Activated CD4-positive, alpha-beta T cell treated with anti-CD3 and anti-CD28 coated beads, Interleukin-2, amount 50 U/mL, for 48 hours (primary cell): ENCODE measurements at places on chromosomes 1 and 21.

GRCh38 chr1:3111348-3112021, 42.5 kb downstream of the PRDM16 start:
- DNase-seq, result no peak

GRCh38 chr1:112791723-112792104, 76.6 kb upstream of the PPM1J start:
- no peak for DNase-seq

DNA sequence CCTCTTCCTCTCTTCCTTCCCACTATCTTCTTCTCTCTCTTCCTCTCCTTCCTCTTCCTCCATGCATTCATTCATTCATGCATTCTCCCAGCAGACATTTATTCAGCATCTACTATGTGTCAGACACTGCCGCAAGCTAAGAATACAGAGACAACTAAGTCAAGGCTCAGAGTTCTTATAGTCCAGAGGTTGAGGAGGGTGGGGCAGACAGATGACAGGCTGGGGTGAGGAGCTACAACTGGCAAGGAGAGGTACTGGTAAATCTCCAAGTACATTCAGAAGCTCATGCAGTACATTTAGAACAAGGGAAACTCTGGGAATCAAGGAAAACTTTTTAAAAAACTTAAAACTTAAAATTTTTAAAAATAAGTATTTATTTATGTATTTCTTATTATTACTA, 56.4 kb upstream of the FMOD start:
- no peak for DNase-seq

GRCh38 chr1:236868625-236869467, 73.8 kb downstream of the MTR start:
- DNase-seq, result peak; percentile 39

- DNase-seq, result no peak
Observed at GRCh38 chr1:76136894-76137293, 62.3 kb downstream of the ST6GALNAC3 start.

DNA sequence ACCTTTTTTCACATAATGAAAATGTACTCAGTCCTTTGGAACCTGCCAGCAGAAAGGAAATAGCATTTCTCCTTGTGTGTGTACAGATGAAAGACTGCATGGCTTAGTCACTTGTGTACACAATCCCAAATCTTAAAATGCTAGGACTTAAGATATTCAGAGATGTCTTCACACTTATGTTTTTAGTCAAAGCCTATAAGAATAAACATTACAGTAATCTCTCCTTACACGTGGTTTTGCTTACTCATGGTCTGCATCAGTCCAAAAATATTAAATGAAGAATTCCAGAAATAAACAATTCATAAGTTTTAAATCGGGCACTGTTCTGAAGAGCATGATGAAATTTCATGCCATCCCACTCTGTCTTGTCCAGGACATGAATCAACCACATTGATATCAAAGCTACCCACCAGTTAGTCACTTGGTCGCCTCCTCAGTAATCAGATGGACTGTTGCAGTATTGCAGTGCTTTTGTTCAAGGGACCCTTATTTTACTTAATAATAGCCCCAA, 75.7 kb upstream of the RRP15 start:
- DNase-seq, result no peak

DNA sequence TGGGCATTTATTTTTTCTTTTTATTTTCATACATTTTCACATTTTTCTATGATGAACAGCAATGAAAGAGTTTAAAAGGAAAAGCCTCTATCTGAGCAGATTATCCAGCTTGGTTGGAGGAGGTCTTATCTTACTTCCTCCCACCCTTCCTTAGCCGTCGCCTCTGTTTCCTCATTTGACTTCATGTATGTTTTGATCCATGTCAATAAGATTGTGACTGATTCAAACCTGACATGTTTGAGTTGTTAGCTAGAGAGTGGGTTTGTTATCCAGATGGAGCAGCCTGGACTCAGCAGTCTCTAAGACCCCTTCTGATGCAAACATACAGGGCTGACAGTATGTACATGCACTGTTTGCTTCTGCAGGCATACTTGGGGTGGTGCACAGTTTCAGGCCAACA, 31.2 kb downstream of the MACO1 start:
- DNase-seq, result no peak

DNA sequence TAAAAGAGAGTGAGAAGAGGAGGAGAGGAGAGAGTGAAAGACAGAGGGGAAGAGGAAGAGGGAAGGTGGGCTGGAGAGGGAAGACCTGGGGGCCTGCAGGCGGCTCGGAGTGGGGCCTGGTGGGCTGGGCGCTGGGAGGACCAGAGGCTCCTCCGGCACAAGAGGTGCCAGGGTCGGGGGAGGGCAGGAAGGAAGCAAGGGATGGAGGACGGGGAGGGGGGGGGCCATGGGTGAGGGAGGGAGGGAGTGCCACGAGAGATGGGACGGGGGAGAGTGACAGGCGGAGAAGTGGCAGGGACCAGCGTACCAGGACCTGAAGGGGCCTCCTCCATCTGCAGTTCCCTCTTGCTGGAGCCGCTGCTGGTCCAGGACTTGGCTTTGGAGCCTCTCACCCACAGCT, 87.7 kb downstream of the CASZ1 start:
- no peak for DNase-seq

GRCh38 chr1:169318536-169319244, 48.9 kb downstream of the NME7 start:
- no peak for DNase-seq

DNA sequence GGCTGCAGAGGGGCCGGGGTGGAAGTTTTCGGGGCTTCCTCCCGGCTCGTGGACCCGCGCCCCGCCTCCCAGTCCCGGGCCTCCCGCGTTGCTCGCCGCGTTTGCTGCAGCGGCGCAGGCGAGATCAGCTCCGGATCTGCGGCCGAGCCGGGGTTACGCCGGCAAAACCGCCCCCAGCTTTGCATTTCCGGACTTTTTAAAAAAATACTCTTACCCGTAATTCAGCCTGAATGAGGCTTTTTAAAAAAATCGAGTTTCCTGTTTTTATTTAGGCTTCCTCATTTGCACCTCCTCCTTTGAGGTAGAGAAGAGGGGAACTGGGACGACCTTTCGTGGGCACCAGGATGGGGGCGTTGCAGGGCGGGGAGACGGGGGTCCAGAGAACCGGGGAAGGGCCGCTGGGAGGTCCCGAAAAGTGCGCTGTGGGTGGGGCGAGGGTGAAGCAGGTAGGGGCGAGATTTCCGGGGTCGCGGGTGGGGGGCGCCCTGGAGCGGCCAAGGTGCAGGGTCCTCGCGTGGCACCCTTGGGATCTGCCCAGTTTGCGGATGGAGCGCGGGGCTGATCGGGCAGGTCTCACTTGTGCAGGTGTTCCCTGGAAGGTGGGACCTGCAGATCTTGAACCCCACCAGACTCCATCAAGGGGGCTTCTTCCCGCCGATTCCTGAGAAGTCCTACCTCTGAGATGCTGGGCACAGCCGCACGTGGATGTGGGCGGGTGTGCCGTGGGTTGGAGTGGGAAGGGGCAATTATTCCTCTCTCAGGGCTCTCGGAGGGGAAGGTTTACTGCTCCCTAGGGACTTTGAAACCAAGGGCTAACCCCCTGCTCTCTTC, 1.1 kb downstream of the PIK3CD start:
- peak; percentile 57 for DNase-seq

DNA sequence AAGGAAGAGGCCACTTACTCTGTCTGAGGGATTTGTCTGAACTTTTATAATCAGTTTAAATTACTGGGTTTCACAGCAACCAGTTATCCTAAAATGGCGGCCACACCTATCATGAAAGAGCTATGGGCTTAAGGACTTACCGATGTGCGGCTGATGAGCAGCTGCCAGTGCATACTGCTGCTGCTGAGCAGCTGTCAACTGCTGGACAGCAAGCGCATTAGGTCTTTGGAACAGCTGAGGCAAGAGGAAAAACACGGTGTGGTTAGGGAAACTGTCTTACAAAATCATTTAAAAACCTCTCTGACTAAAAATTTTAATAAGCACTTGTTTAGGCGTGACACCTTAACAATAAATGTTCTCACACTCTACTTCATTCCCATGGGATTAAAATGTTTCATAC, 72.6 kb upstream of the SDC3 start:
- DNase-seq, result no peak

DNA sequence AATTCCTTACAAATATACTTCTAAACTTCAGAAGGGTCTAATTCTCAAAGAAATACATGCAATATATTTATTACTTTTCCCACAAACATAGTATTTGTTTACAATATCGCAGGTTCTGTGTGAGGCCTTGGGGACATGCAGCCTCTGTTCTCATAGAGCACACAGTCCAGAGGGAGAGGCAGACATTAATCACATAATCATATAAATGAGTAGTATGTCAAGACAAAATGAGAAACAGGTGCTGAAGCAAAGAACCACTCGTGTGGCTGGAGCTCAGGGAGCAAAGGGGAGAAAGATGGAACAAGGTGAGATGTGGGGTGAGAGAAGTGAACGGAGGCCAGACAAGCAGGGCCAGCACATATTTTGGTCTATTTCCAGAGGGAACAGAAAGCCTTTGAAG, 26.4 kb upstream of the MAGI3 start:
- no peak for DNase-seq

DNA sequence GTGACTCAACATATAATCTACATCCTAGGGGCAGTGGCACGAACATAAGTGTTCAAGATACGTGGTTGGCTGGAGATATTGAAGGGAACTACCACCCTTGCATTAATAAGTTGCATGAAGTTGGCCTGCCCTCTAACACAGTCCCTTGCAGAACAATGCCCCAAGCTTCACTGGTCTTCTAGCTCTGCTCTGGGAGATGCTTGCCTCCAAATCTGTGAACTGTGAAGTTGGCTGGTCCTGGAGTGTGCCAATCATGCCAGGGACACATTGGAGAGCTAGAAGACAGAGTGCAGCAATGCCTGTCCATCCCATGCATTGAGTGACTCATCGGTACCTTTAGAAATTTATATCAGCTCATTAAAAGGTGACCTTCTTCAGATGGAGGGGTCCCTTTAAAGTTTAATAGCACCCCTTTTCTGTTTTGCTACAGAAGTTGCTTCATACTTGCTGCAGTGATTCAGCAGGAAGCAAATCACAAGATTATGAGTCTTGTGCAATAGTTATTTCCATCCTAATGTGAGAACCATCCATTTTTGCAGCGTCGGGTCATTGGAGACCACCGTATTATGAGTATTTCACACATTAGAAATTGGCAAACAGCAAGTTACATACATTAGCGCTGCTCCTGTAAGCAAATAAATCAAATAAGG, 55.2 kb upstream of the KAZN start:
- DNase-seq, result no peak

- DNase-seq, result no peak
Observed at GRCh38 chr1:213968146-213968825, 19.5 kb upstream of the PROX1 start.

DNA sequence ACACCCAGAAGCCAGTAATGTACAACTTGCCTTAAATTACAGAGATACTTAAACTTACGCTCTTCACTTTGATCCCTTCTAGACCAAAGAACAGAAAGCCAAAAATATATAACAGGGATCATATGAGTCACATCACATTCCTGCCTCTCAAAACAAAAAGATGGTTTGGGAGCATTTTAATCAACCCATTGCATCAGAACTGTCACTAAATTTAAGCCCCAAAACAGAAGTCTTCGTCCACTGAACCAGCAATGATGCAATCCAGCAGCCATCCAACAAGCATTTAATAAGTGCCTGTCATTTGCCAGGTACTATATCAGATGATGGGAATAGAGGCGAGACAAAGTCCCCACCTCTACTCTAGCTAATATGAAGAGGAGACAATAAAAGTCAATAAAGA, 42.7 kb upstream of the GLIS1 start:
- no peak for DNase-seq

DNA sequence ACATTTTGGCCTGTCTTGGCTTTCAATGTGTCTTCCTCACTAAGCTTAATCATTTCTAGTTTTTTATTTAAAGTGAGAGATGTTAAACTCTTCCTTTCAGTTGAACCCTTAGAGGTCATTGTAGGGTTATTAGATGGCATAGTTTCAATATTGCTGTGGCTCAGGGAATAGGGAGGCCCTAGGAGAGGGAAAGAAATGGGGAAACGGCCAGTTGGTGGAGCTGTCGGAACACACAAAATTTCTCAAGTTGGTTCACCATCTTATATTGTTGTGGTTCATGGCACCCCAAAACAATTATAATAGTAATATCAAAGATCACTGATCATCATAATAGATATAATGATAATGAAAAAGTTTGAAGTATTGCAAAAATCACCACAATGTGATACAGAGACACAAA, 31.4 kb upstream of the KAZN start:
- DNase-seq, result no peak

- DNase-seq, result no peak
Observed at GRCh38 chr1:61420909-61421835, 303.8 kb downstream of the TM2D1 start.

DNA sequence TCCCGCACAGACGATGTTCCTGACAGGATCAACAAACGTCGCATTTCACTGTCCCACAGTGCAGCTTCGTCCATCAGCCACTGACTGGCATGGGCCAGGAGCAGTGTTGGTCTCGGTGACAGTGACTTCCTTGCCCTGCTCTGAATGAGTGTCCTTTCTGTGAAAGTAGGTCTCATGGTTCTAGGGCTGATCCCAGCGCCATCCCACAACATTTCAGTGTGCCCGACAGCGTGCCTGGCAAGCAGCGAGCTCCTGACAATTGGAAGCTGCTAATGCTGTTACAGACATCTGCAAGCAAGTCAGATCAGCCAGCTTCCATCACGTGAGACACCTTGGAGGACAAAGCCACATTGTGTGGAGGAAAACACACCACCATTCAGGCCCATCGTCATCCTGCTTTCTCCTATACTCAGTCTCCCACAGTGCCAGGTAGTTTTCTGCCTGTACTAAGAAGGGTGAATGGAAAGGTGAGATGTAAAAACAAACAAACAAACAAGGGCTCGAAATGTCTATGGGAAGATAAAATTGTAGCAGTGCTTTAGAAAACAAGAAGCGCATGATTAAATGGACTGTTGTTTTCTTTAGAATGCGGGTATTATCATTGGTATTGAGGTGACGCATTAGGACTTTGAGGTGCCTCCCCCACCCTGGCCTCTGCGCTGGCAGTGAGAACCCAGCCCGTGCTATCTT, 21.9 kb downstream of the ERRFI1 start:
- DNase-seq, result no peak

DNA sequence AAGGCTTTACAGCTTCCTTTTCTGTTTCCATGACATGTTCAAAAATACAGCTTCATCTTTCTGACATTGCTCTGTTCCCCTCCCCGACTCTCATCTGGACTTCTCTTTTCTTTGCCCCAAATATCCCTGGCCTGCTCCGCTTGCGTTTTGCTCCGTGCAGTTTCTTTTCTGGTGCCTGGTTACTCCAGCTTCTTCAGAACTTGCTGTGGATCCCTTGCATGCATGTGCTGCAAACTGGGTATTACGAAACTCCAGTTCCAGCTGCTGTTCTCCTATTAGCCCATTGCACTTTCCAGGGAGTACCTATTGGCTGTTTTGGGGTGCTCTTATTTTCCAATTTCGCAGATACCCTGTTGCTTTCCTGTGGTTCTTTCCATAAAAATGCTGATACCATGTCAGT, 9.9 kb upstream of the NDC1 start:
- DNase-seq, result no peak

- DNase-seq, result peak; percentile 57
Observed at GRCh38 chr1:160428655-160429054, 28.3 kb downstream of the VANGL2 start.

GRCh38 chr1:3590139-3590763, 21.1 kb downstream of the MEGF6 start:
- DNase-seq, result no peak
